ENCODE measurements at places on chromosomes 5 and 9.

DNA sequence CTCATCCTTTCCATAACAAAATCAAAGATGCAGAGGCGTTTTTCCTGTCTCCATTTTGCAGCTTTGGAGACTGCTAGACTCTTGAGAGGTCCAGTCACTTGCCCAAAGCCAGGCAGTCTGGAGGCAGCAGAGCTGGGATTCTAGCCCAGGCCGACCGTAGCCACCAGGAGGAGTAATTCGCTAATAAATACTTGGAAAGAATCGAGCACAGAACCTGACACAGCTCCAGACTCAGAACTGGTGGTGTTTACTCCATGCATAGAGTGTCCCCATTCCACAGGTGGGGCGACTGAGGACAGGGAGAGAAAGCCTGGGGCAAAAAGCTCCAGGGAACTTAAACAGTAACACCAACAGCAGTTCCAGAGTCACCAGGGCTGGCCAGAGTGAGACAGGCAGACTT lies 10.7 kb upstream of the CERCAM start:
- DNase-seq, result no peak

GRCh38 chr5:16253856-16254255 lies 74.3 kb upstream of the MARCHF11 start:
- no peak for DNase-seq

GRCh38 chr9:91162784-91163443 lies 198.8 kb downstream of the AUH start:
- DNase-seq, result no peak

DNA sequence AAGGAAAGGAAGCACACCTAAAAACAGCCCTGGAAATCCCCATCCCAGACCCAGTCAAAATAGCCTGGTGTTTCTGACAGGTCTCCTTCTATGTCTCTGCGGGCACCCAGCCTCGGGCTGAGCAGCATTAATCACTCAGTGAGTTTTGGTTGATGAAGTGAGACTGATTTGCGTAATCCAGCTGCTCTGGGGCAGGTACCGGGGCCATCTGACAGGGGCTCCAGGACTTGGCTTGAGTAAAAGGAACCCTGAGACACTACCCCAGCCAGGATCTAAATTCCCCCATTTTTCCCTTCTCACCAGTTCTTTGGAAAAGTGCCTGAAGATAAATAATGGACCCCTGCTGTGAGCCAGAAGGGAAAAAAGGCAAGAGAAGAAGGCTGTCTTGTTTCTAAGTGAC lies 596 bp downstream of the SLC28A3 start:
- DNase-seq, result no peak

- DNase-seq, result no peak
Measured at GRCh38 chr9:126058011-126058531, 268.6 kb upstream of the MVB12B start.

DNA sequence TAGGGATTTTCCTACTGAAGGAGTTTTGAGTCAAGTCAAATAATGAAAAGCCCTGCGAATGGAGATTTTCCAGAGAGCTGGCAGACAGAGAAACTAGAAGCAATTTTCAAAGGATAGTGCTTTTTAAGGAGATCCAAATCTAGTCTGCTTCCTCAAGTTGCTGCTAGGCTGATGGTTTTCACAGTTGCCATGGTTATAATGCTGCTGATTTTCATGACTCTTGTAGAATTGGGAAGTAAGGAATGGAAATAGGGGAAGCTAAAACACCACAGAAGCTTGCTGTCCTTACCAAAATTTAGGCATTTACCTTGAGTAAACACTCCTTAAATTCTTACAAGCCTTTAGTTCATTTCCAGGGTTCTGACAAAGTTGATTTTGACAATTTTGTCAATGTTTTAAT lies 30.1 kb upstream of the HAPLN1 start:
- no peak for DNase-seq

- DNase-seq, result no peak
Measured at GRCh38 chr5:58085800-58086199, 374.1 kb downstream of the PLK2 start.

DNA sequence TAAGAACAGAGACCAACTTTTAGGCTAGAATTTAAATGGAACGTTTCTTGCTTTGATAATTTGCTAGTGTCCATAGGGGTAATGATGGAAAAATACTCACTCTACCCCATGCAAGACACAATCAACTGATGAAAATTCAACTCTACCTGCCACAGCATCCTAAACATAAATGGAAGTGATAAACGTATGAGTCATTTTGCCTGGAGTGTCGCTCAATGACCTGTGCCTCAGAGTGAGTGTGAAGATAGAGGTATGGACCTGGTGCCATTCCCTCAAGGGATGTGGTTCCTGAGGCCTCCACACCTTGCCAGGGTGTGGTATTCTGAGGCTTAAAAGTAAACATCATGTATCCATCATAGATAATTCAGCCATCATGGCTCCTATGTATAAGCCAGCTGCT lies 14.0 kb downstream of the ARL14EPL start:
- no peak for DNase-seq

- no peak for DNase-seq
Measured at GRCh38 chr5:39190311-39191102, 28.9 kb downstream of the FYB1 start.

- DNase-seq, result no peak
Measured at GRCh38 chr5:109703829-109704228, 14.1 kb downstream of the MAN2A1 start.

- no peak for DNase-seq
Measured at GRCh38 chr5:101306391-101307137, 403.5 kb upstream of the ST8SIA4 start.

DNA sequence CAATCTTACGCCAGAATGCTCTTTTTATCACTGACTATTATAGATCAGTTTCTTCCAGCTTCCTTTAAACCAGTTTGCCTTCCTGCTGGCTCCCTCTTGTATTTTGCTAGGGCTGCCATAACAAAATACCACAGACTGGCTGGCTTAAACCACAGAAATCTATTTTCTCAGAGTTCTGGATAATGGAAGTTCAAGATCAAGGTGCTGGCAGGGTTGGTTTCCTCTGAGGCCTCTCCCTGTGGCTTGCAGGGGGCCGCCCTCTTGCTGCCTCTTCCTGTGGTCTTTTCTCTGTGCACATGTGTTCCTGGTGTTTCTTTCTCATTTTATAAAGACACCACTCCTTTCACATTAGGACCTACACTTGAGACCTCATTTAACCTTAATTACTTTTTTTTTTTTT lies 6.8 kb upstream of the FXN start:
- no peak for DNase-seq

GRCh38 chr5:1436036-1436435 lies 9.2 kb downstream of the SLC6A3 start:
- DNase-seq, result no peak

- no peak for DNase-seq
Measured at GRCh38 chr5:40555886-40556285, 123.8 kb upstream of the PTGER4 start.

DNA sequence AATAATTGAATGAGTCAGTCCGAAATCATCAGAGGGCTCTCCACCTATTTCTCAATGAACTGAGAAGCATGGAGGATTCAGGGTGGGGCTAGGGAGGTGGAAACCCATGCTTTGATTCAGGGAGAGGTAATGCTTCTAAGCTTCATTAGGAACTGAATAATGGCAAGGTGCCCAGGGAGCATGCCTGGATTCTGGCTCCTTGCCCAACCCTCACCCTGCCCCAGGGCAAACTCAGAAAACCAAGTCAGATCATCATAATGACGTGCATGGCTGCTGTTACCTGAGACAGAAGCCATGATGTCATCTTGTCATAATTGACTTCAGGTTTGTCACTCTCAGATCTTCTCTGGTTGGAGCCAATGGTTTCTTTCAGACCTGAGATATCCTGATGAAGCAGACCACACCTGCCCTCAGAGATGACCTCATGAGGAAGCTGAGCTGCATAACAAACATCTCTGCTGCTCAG lies 199.6 kb downstream of the SYK start:
- no peak for DNase-seq

GRCh38 chr9:114347675-114348074 lies 18.0 kb downstream of the ORM2 start:
- DNase-seq, result no peak

DNA sequence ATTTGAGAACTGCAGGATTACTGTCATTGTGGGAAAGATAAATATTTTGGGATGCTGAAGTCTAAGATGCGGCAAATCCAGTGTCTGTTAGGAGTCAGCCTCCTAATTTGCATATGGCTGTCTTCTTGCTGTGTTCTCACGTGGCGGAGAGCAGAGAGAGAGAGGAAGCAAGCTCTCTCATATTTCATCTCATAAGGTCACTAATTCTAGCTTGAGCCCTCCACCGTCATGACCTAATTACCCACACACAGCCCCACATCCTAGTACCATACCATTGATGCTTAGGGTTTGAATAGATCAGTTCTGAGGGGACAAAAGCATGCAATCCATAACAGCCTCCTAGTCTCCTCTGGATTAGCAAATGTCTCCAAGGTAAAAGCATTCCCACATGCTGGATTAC lies 124.5 kb downstream of the CDH12 start:
- DNase-seq, result no peak

DNA sequence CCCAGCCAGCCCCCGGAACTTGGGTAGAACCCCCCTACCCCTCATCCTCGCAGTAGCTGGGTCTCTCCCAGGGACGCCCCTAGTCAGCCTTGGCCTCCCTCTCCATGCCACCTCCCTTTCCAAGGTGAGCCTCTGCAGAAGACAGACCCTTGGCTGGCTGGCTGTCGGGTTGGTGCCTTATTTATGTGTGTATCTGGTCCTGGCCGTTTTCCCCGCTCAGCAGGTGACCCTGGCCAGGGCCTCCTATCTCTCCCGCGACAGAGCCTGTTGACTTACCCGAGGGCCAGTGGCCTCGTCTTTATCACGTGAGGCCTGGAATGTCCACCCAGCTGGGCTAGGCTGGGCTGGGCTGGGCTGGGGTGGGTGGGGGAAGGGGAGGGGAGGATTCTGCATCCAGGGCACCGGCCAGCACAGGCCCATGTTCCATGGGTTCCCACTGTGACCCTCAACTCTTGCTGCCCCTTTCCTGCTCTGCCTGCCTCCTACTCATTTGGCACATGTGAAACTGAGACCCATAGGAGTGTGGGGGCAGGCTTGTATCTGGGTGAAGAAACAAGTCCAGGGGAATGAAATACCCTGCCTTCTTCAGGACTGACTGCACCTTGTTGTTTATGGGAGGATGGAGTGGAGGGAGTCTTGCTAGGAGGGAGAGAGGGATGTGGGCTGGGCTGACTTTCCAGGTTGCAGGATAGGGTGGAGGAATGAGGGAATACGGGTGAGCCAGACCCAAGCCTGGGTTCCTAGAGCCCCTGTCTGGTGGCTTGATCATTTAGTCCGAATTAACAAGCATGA lies 3.1 kb downstream of the CXXC5 start:
- DNase-seq, result no peak

DNA sequence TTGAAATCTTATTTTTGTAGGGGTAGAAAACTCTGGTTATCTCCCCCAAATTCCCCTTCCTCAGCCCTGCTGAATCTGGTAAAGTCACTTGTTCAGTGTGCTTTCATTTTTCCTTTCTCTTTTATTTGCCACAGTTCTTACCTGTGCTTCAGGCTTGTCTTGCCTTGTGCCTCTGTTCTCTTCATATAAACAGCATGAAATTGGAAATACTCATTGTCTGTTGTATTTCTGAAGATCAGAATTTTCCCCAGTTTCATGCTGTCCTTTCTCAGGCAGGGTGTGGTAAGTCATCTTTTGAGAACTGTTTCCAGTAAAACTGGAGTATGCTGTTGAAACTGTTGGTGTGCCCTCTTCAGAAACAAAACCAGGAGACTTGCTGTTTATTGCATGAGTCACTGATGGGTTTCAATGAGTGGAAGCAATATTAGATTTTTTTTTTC lies 7.0 kb downstream of the PAM start:
- DNase-seq, result no peak

DNA sequence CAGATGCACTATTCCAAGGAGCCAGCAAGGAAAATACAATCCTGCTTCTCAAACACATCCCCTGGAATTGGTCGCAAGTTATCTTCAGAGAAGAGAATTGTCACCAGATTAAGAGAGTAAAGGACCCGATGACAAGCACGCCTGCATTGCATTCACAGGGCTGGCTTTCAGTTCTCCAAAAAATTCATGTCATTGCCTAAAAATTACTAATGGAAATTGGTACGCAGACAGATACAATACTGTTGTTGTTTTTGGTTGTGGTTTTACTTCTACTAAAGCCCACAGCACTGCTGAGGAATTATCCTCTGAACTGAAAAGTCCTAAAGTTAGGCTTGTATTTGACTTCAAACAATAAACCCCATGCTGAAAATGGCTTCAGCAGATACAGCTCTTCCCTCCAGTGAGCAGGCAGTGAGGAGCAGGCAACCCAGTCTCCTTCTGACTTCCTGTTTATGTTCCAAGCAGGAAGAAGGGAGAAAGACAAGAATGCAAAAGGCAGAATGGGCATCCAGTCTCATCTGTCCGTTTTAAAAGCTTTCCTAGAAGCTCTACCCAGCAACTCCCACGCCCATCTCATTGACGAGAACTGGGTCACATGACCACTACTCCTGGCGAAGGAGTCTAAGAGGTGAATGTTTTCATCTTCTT lies 80.6 kb upstream of the ZNF366 start:
- DNase-seq, result no peak

DNA sequence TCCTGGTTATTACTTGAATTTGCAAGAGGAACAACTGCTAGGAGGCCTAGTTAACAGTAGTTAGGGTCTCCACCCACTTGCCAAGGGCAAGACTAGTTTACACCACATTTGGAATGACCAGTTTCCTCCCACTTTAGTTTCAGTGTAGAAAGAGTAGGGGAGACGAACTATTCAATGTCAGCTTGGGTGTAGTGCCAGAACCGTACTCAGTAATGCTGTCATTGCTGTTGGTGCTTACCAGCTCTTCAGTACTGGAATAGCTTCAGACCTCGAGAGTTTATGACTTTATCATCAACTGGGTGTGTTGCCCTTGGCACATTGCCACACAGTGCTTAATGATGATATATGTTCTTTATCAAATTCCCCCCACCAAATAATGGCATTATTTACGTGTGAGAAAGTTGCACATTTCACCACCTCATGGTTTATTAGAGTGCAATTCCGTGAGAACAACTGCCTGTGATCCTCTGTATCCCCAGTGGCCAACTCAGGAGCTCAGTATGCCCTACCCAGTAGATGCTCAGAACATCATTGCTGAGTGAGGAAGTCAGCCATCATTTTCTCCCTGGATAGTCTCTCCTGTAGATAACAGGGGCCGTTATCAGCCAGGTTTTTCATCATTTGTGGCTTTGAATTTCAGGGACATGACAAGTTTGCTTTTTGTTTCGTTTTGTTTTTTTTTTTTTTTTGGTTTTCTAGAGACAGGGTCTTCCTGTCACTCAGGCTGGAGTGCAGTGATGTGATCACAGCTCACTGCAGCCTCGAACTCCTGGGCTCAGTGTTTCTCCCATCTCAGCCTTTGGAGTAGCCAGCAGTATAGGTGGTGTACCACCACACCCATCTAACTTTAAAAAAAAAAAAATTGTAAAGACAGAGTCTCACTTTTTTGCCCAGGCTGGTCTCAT lies 67.3 kb downstream of the DOCK8 start:
- DNase-seq, result no peak
